SJSA1 (cell line): ENCODE measurements at places on chromosomes 5 and 9. TPM values are rescaled to one million over a fixed set of nuclear protein-coding genes. Genes with fewer than 3 reads are reported as not detected.

The SPATA31A3 gene
- not detected in 2 replicates for total RNA-seq

The AMBP gene
- total RNA-seq, result 0.37 and 0.53 TPM in 2 replicates

The FRMD3 gene
- total RNA-seq, result 15.5 and 25.3 TPM in 2 replicates

DNA sequence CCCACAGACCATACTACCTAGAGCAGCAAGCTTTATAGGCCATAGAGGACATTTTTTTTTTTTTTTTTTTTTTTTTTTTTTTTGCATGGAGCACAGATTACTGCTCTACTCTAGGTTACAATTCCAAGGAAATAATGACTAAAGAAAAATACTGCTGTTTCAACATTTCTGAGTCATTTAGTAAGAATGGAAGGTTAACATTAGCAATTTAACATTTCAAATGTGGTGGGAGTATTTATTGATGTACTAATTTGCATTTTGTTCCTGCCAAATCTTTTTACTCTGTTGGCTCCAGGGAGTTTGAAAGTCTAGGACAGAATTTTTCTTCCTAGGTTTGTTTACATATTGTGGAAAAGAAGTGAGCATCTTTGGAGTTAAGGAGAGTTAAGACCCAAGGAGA, 142.1 kb upstream of the CCDC152 start:
- H3K27me3 ChIP-seq, result no peaks in the 10 kb centered on the region
- no peak overlapping the region for H3K4me3 ChIP-seq
- no peaks in the 10 kb centered on the region for H3K36me3 ChIP-seq
- DNase-seq, result no peak

GRCh38 chr9:128898845-128899565, 17.1 kb downstream of the LRRC8A start:
- H3K4me3 ChIP-seq, result no peak overlapping the region
- H3K4me1 ChIP-seq, result peaks cover 23% of the 10 kb centered on the region
- DNase-seq, result no peak
- H3K27me3 ChIP-seq, result no peaks in the 10 kb centered on the region

- 0 out of 2 replicates have a peak, but pooled peaks cover 3% of the 10 kb centered on the region for H3K27me3 ChIP-seq
- H3K4me3 ChIP-seq, result no peak overlapping the region
- H3K36me3 ChIP-seq, result no peaks in the 10 kb centered on the region
- no peak for DNase-seq
These were observed 105.7 kb upstream of the RAPGEF1 start for GRCh38 chr9:131845305-131846298.

DNA sequence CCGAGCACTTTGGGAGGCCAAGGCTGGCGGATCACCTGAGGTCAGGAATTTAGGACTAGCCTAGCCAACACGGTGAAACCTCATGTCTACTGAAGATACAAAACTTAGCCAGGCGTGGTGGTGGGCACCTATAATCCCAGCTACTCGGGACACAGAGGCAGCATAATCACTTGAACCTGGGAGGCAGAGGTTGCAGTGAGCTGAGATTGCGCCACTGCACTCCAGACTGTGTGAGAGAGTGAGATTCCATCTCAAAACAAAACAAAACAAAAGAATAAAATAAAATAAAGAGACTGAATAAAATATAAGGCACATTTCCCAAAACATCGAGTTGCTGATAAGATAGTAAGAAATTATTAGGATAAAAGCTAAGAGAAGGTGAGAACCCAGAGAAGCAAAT, 32.3 kb upstream of the GLDC start:
- no peak overlapping the region for H3K4me3 ChIP-seq
- peaks cover 5% of the 10 kb centered on the region; the same call in 1 of the 2 replicates for H3K4me1 ChIP-seq
- no peaks in the 10 kb centered on the region for H3K27me3 ChIP-seq
- H3K27ac ChIP-seq, result no peak overlapping the region
- H3K36me3 ChIP-seq, result no peaks in the 10 kb centered on the region
- DNase-seq, result no peak

DNA sequence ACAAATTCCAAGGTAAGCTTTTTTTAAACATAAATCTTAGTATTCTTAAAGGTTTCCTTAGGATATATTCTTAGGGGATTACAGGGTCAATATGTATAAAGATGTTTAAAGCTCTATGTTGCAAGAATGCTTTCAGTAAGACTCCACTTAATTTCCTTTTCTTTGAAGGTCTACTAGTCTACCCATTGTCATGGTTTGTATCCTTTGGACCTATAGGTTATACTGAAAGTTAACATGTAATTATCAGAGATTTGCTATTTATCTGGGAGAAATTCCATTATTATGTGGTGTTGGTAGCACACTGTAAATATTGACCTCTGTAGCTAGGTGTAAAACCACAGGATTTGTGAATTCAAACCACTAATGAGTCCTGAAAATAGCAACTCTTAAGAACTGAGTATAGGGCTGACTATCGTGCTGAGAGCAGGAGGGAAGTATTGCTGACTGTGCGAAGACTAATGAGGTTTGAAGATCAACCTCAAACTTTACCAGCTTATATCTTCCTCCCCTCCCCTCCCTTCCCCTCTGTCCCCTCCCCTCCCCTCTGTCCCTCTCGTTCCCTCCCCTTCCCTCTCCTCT, 85.6 kb downstream of the GADD45G start:
- no peak overlapping the region for H3K27ac ChIP-seq
- no peaks in the 10 kb centered on the region for H3K36me3 ChIP-seq
- no peak for DNase-seq
- no peak overlapping the region for H3K4me3 ChIP-seq
- H3K27me3 ChIP-seq, result no peaks in the 10 kb centered on the region
- no peaks in the 10 kb centered on the region for H3K4me1 ChIP-seq
